ENCODE measurements at places on chromosomes 7 and 10.

DNA sequence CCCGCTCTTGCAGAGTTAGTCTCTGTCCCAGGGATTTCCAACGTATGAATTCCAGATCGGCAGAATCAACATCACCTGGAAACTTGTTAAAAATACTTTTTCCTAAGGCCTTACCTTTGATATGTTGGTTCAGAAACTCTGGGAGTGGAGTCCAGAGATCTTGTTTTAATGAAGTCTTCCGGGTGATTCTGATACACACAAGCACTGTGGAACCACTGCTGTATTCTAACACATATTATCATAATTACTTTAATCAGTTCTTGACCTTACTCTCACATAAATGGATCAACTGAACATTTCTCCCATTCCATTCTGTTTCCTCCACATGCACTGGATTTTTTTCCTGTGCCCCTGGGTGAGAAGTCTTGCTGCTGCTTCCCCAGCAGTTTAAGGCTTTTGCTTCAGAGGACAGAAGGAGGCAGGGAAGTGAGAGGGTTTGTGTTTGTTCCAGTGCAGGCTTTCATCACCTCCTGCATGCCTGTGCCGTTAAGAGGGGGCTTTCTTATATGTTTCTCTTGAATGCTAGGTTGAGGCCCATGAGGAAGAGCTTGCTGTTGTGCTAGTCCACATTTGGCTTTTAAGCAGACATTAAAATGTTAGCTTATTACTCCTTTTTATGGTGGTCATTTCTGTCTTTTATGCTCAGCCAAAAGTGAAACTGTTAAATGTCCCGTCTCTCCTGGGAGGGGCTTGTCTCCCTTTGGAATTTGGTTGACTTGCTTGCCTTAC is 32.4 kb downstream of the CCSER2 start:
- DNase-seq: no peak

GRCh38 chr7:27182861-27183681 is 2.0 kb downstream of the HOXA11 start:
- no peak for DNase-seq

GRCh38 chr7:131369354-131369753 is 41.7 kb downstream of the MKLN1 start:
- no peak for DNase-seq

DNA sequence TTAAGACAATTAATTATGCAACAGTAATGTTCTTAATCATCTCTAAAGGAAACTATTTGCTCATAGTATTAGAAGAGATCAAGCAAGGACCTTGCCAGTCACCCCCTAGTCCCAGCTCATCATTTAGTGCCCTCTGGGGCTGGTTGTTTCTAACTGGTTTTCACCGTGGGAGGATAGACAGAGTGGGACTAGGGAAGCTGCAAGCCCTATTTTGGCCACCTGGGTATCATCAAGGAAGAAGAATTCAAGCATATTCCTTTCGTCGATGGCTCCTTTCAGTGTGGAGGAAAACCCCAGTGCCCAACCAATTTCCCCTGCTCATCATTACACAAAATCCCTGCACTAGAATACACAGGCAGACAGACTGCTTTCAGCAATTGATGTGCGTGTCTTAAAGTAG is 30.6 kb upstream of the FGFR2 start:
- no peak for DNase-seq

- DNase-seq: no peak
Observed at GRCh38 chr7:95276114-95276513, 48.2 kb downstream of the PON1 start.

DNA sequence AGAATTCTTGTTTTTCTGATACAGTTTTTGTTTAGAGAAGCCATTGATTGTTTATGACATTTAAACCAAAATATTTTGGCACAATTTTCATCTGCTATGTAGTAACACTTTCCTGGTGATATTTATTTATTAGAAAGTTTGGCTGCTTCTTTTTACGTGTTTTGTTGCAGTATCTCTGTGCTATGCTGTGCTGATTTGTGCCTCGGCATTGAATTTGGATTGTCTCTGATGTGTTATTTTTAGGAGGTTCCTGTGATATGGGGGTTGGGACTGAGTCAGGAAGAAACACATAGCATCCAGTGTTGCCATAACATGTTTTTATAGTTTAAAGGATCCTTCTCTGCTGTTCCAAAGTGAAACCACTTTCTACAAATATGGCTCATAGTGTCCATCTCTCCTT is 1197.7 kb upstream of the LRRN3 start:
- DNase-seq: no peak

DNA sequence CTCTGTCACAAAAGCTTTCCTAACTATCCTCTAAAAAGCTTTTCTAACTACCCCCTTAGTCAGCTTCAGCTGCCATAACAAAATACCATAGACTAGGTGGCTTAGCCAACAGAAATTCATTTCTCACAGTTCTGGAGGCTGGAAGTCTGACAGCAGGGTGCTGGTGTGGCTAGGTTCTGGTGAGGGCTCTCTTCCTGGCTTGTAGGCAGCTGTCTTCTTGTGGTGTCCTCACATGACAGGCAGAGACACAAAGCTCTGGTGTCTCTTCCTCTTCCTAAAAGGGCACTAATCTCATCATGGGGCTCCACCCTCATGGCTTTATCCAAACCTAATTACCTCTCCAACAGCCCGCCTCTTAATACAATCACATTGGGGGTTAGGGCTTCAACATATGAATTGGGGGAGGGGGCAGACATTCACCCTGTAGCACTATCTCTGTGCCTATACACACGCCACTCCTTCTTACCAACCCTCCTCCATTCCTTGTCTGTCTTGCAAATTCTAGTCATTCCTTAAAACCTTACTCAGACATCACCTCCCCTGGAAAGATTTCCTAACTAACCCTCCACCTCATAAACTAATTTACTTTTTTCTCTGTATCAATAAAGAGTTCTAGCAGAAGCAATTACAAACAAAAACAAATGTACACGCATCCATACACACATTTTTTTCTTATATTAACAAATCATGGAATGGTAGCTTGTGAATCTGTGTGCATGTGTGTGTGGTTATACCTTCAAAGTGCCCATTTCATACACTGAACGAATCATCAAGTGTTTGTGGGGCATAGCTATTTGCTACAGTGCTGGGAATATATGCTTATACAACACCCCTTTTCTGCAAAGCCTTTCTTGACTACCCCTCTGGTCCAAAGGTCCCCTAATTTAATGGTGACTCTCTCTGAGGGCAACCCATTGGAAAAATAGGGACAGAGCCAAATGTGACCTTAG is 26.4 kb downstream of the RHOBTB1 start:
- no peak for DNase-seq

DNA sequence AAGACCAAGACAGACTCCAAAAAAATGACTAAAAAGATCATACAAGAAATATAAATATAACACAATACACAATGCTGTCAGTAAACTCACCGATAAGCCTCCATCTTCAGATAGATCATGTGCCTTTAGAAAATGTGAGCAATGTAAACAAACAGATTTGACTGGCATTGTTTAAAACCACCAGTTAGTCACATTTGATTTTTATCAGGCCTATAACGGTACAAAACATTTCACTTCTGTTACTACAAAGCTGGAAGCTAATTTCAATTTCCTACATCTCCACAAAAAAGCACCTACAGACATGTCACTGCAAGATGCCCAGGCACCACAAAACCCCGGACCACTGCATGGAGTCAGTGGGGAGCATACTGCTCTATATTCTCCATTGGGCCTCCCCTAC is 18.9 kb downstream of the SGMS1 start:
- DNase-seq: no peak

GRCh38 chr10:103874730-103875129 is 19.4 kb upstream of the SH3PXD2A start:
- DNase-seq: no peak

DNA sequence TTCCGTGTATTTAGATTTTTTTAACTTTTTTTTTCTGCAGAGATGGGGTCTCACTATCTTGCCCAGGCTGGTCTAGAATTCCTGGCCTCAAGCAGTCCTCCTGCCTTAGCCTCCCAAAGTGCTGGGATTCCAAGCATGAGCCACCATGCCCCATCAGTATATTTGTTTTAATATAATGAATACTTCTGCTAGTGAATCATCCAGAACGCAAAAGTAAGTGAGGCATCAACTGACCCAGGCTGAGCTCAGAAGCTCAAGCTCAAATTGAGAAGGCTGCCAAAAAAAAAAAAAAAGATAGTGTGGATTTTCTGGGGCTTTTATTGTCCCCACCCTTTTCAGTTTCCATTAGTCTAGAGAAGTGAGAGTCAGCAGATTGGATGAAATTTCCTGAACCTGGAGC is 39.0 kb upstream of the TECTB start:
- DNase-seq: no peak

All from bone marrow (tissue), 2 donors.